ENCODE measurements at places on chromosomes 4 and X. TPM values are rescaled to one million over a fixed set of nuclear protein-coding genes. Genes with fewer than 3 reads are reported as not detected.

GRCh38 chr4:127783026-127783769 is 1.1 kb downstream of the HSPA4L start:
- DNase-seq = no peak

Gene GRPR
- total RNA-seq = not detected

Gene TMEM271
- not detected for total RNA-seq

DNA sequence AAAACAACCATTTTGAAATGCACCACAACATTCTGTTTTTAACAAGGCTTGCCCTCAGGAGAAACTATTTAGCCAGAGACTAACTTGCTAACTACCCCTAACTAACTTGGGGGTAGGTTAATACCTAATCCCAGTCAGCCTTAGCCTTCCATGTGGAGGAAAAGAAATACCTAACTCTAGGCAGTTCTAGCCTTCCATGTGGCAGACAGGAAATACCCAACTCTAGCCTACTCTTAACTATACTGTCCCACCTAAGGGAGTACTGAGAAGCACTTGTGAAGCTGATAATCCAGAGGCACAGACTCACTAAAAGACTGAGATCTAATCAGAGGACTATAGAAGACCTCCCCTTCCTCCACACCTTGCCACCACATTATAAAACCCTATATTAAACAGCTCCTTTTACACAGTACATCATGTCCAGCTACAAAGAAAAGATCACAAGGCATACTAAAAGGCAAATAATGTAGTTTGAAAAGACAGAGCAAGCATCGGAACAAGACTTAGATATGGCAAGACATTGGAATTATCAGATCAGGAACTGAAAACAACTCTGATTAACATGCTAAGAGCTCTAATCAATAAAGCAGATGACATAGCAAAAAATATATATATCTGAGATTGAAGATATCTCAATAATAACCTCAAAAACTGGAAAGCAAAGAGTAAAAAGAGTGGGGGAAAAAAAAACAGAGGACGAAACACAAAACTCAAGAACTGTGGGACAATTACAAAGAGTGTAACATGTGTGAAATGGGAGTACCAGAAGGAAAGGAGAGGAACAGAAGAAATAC is 52.2 kb downstream of the FRYL start:
- DNase-seq = no peak

DNA sequence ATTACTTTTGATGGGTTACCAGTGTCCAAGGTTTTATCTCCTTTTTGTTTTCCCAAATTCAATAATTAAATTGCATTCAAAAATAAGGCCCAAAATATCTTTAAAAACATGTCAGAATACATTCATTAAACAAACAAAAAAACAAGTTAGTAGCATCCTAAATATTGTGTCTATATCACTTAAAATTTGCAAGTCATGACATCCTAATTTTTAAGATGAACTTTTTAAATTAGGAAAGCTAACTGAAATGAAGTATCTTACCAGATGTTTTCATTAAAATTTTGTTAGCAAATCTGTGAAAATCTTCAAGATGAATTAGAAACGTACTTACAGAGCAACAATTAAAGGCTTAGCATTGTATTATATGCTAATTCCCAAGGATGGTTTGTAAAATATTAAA is 962 bp upstream of the CFAP299 start:
- DNase-seq = no peak

DNA sequence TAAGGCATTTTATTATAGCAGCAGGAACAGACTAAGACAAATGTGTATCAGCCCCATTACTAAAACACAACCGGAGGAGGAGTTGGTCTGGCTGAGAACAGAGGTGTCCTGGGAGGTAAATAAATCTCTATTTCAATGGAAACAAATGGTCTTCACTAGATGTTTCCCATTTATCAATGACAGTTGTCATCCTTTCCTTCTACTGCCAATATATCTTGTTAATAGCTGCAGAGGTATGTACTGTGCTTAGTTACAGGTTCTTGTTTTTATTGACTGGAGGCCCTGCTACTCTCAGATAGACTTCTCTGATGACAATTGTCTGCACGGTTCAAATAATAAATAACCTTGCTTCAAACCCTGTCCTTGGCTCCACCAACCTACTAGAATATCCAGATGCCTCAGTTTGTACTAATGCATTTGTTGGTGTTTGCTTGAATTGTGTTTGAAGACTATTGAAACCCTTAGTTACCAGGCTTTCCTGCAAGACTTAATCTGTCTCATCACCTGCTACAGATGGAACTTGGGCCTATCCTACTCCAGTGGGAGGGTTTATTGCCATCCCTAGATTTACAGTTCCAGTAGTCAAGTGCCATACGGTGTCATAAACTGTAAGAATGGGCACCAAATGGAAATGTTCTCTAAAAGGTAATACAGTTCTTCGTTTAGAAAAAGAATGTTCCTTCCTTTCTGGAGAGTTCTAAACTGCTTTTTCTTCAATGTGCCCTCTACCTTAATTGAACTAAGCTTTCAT is 29.8 kb upstream of the HPGDS start:
- DNase-seq = no peak

DNA sequence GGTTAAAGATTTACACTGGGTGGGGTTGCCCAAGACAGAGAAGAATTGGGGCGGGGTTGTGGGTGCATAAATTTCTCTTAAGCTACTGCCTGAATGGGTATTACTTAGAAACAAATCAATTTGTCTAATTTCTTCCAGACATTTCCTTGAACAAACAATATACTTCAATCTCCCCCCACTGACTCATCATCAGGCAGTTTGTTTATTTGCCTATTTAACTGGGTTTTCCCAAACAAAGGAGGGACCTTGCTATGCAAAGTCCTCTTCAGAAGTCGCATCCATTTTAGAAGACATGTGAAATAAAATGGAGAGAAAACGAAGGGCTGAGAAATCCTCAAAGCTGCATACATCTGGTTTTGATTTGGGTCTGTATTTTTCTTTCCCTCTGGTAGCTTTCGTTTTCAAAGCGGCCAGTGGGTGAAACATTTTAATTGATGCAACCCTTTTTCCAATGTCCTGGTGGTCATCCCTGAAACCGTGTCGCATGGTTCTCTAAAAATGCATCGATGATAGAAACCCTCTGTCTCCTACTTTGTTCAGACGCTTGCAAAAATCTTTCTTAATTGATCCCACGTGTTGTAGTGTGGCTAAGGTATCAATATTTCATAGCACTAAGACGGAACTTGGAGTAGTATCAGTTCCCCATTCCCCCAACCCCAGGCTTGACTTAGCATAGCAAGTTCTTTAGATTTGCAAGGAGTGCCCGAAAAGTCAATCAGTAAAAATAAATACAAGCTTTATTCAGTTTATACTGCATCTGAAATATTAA is 115.1 kb upstream of the MXRA5 start:
- DNase-seq = no peak

Gene MGST2
- 53.7 TPM for total RNA-seq

Gene GABRB1
- not detected for total RNA-seq

- no peak for DNase-seq
Observed at GRCh38 chr4:69096111-69096656, at the start of gene UGT2B7. UGT2B7 (plus strand) TSS chr4:69096474; CDS start chr4:69096521, 47 bp downstream.

- no peak for DNase-seq
Observed at GRCh38 chr4:182897601-182898478, 19.3 kb downstream of the DCTD start.

Gene AWAT1
- total RNA-seq = not detected

Gene SCOC
- total RNA-seq = 38.1 TPM

Gene SPIN4
- 2.4 TPM for total RNA-seq

Gene MAGEA12
- total RNA-seq = not detected

GRCh38 chr4:81152839-81153713 is 61.9 kb downstream of the PRKG2 start:
- DNase-seq = no peak

Gene TMEM165
- 211 TPM for total RNA-seq

Gene KCND1
- 1.3 TPM for total RNA-seq

DNA sequence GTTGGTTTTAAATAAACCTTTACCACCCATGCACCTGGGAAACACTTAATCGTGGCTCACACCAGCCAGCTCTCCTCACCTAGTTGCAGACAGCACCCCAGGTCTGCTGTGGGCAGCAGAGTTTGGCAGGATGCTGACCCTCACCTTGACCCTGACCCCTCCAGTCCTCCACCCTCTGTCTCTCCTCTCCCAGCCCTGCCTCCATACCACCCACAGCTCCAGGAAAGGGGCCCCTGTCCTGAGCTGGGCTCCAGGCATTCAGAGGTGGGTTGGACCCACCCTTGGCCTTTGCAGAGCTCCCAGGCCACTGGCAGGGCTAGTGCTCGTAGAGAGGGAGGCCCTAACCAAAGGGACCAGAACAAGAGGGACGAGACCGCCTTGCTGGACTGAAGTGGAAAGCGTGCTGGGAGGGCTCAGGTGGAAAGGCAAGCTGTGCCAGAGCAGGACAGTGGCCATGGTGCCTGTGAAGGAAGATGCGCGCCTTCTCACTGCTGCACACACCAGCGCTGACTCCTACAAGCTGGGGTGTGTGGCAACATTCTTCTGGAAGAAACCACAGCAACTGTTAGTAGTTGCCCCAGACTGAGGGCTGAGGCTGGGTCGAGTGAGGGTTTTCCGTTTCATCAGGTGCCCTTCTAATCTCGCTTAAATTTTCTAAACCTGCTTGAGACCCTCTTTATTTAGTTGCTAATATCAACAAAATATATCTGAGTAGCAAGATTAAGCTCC is 10.7 kb upstream of the S100P start:
- DNase-seq = no peak

Gene SSX2B
- not detected for total RNA-seq

- DNase-seq = no peak
Observed at GRCh38 chrX:41671082-41671481, 17.7 kb upstream of the GPR34 start.

- no peak for DNase-seq
Observed at GRCh38 chr4:169530048-169530447, 82.3 kb downstream of the NEK1 start.

DNA sequence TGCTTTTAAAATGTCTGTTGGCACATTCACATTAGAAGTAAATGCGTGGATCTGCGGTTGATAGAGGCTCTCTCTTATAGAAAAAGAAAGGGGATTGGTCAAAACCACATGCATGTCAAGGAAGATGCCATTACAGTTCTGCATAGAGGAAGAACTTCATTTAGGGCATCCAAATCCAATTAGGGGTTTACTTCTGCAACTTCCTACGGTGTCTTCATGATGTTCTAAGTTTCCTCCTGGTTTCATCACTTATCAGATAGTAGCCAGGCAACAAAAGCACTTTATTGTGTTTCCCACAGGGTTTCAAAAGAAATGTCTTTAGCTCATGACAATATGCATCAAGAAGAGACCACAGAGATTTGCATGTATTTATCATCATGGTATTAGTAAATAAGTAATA is 136.0 kb upstream of the HPGD start:
- DNase-seq = no peak

DNA sequence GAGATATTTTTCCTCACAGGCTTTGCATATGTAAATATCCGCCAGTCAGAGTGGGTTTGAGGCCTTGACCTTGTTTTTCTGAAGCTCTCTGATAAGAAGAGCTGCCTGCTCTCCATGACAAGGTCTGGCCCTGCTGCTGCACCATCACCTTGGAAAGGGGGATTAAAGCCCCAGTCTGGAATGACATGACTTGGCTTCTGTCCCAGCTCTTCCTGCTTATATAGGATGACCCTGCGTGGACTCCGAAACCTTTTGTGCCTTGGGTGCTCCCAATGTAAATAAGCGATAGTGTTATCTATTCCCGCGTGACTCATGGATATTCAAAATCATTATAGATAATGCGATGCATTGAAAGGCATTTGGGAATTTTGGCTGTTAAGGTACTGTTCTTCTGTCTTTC is 139.3 kb downstream of the BMPR1B start:
- no peak for DNase-seq

GRCh38 chr4:53195815-53196661 is 169.8 kb downstream of the SCFD2 start:
- no peak for DNase-seq

DNA sequence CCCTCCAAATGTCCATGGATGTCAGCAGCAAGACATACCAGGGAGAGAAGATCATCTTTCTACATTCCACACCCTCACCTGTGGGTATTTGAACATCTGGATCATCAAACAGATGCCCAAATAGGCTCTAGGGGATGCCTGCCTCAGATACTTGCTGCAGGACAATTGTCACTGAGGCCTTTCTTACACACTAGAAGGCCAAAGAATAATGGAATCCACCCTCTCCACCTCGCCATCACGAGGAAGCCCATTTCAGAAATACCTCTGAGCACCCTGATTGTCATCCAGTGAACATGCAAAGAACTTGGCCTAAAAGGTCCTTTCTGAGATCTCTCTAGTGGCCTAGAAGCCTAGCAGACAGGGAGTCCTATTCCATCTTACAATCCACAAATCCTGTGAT is 6.9 kb upstream of the KIAA1210 start:
- no peak for DNase-seq

DNA sequence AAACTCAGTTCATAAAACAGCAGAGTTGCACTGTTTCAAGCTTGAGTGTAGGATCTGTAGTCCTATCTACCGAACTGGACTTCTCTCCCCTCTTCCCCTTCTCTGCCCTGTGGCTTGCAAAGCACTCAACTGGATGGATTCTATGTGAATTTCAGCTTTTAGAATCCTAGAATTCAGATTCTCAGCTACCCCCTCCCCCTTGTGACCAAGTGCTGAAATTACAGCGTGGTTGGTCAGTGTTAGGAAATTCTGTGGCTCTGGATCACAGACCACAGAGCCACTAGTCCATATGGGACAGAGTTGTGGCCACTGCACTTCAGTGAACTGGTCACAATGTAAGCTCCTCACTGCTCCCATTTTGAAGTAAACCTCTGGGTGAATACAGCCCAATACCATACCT is 64.6 kb upstream of the TRPC5 start:
- no peak for DNase-seq
